ENCODE measurements at places on chromosomes 2 and 18.

- no peak for DNase-seq
These were observed 290.5 kb downstream of the GULP1 start for GRCh38 chr2:188582211-188582610.

GRCh38 chr2:30985493-30986230, 152.6 kb downstream of the GALNT14 start:
- DNase-seq, result no peak

- DNase-seq, result no peak
These were observed 65.2 kb upstream of the FIGN start for GRCh38 chr2:163800951-163801381.

- no peak for DNase-seq
These were observed 8.8 kb downstream of the RETREG2 start for GRCh38 chr2:219186754-219187456.

GRCh38 chr18:48866856-48867255, 83.9 kb downstream of the SMAD7 start:
- DNase-seq, result no peak

DNA sequence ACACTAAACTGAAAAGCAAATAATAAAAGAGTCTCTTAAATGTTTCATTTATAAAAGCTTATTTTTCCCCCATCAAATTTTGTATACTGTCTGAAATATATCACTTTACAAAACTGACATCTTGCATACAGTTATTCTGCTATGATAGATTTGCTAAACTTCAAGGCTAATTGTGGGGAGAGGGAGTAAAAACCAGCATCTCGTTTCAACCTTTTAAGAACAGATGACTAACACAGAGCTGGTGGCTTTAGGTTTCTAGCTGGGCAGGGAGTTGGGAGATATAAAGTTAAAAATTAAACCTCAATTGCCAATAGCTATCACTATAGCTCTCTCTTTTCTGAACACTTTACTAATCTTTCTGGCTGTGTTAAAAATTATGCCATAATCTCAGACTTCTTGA, 23.5 kb downstream of the C1D start:
- DNase-seq, result no peak

- DNase-seq, result no peak
These were observed 15.0 kb upstream of the FMNL2 start for GRCh38 chr2:152319822-152320570.

DNA sequence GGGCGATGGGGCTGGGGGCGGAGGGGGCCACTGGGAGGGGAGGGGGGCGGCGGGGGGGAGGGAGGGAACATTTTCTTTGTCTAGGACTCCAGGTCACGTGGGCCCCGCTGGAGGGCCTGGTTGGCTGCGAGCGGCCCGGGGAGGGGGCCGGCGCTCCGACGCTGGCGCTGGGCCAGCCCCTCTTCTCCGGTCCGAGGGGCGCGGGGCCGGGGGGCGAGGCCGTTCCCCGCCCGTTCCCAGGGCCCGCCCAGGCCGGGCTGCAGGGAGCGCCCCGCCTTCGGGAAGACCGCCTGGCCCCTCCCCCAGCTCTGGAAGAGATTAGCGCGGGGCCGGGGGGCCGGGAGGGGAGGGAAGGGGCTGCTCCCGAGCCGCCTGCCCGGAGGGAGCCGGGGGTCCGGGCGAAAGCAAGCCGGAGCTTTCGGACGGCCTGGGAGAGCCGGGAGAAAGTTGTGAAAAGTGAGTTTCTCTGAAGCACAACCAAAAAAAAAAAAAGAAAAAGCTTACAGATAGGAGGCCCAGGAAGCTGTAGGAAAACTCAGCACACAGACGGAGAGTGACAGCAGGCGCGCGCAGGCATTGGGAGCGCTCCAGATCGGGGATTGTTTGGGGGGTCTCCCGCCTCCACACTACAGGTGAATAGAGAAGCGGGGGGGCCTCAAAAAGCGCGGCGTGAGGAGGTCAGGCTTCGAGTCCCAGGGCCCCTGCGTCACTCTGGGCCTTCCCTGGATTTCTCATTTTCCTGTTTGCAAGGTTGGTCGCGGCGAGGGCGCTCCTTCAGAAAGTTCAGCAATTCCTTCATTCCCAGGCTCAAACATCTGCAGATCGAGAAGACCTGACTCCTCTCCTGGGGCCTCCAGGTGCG, 84.1 kb upstream of the POMC start:
- peak; percentile 47 for DNase-seq
